ENCODE measurements at places on chromosomes 2 and 18.

DNA sequence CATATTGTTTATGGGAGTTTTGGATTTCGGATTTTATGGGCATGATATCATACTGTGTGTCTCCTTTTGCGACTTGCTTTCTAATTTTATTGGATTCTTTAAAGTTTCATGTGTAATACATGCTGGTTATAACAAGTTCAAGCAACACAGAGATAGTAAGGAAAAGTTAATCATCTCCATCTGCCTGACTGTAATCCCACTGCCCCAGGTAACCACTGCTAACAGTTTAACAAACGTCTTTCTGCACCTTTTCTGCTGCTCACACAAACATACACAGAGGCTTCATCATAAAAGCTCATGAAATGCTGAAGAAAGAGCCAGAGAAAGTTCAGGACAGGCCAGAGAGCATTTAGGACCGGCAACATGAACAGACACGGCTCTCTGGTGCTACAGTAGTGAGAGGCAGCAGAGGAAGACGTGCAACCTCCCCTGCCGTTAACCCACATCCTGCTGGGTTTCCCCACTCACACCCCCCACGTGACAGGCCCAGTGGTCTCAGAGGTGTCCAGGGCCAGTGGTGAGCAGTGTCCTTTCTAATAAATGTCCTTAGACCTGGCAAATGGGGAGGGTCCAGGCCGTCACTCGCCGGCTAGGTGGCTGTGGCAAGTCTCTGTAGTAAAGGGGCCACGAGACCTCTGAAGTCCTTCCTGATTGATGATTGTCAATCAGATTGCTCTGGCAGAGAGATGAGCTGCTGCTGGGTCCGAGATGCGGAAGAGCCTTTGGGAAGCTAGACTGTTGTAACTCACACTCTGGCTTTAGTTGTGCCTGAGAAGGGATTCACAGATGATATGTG lies 43.0 kb upstream of the SLC1A4 start:
- no peak for DNase-seq

- DNase-seq = no peak
These were observed 569.8 kb upstream of the MEX3C start for GRCh38 chr18:51767293-51767692.

DNA sequence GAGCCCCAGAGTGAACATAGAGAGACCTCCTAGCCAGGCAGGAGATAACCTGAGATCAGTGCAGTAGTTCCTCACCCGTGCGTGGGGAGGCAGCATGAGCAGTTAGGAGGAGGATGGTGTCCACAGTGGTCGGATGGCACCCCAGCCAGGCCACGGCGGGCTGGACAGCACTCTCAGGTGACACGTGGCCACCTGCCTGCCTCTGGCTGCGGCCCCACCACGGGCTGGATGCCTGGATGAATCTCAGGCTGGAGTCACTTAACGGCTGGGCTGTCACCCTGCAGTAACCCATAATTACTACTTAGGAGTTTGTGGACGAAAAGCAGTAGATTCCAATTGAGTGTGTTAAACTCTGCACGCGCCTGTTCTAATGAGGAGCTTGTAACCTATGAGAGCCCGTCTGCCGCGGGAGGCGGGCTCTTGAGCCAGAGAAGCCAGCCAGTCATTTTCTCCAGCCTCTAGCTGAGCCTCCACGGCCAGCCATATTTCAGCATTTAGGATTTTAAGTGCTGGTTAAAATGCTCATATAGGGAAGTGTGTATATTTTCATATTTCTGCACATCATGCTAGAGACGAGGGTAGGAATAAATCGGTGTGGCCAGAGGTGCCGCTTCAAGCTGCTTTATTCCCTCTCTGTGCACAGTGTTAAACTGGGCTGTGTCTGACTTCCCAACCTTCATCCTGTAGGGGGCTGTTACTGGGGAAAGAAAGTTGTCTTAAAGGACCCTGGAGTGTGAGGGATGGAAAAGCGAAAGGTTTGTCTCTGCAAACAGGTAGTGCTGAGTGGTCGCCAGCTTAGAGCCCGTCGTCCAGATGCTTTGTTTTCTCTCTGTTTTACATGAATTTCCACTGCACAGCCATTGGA lies 144.0 kb downstream of the GLI2 start:
- no peak for DNase-seq

DNA sequence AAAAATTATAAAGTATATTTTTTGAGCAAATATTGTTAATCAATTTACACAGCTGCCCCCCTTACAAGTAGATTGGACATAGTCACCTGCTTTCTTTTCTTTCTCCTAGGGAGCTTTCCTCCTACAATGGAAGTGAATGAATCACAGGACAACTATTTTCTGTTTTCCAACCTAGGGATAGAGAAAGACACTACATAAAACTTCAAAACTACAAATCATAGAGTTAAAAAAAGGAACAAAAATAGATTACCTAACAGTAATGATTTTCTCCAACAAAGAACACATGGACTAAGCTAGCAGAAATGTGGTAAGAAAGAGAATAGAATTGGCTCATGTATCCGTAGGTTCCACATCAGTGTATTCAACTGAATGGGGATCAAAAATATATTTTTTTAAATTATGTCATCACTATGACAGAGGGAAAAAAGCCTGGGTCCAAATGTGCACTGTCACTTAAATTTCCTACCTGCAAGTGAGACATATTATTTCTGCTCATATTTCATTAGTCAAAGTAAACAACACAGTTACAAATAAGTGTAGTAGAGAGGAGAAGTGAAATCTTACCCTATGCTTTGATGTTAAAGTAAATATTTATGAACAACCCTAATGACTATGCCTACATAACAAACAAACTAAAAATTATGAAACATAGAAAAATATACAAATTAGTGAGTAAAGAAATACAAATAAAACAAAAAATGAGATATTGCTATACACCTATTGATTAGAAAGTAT lies 756.7 kb downstream of the SOCS6 start:
- DNase-seq = no peak

GRCh38 chr2:144471305-144472045 lies 48.4 kb downstream of the ZEB2 start:
- no peak for DNase-seq

All from left ventricle myocardium inferior (tissue), 1 donor.